ENCODE measurements at places on chromosomes 2 and 18.

- no peak for DNase-seq
These were observed 9.2 kb upstream of the PAIP2B start for GRCh38 chr2:71235930-71236587.

- DNase-seq = no peak
These were observed 84.5 kb downstream of the POU3F3 start for GRCh38 chr2:104938231-104938941.

GRCh38 chr2:233118648-233119000 is 58.5 kb downstream of the INPP5D start:
- no peak for DNase-seq

DNA sequence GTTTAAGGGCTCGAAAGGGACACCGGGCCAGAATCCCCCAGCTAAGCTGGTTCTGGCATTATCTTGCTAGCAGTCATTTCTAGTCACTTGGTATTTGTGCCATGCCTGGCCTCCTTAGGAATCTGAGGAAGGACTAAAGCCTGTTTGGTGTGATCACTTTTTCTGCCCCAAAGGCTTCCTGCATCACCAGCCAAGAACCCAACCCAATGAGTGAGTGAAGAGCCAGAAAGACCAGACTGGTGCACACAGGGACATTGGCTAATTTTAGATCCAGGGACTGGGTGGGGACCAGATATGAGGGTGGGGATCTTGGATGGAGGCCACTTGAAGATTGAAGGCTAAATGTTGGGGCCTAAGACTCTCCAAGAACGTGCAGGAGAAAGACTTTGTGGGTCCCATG is 411.9 kb upstream of the TNP1 start:
- no peak for DNase-seq

- peak; percentile 71 for DNase-seq
These were observed 79.6 kb upstream of the SPOPL start for GRCh38 chr2:138421971-138422335.

- no peak for DNase-seq
These were observed 12.8 kb downstream of the SLC30A3 start for GRCh38 chr2:27249891-27250651.

GRCh38 chr2:86048888-86049287 is 56.8 kb downstream of the POLR1A start:
- DNase-seq = no peak

DNA sequence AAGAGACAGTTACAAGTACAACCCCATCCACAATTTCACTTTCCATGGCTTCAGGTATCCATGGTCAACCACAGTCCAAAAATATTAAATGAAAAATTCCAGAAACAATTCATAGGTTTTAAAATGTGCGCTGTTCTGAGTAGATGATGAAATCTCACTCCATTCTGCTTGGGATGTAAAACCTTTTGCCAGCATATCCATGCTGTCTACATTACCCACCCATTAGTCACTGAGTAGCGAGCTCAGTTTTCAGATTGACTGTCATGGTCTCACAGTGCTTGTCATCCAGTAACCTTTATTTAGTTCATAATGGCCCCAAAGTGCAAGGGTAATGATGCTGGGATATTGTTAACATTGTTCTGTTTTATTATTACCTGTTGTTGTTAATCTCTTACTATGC is 40.5 kb downstream of the SMAD4 start:
- DNase-seq = peak; percentile 83

DNA sequence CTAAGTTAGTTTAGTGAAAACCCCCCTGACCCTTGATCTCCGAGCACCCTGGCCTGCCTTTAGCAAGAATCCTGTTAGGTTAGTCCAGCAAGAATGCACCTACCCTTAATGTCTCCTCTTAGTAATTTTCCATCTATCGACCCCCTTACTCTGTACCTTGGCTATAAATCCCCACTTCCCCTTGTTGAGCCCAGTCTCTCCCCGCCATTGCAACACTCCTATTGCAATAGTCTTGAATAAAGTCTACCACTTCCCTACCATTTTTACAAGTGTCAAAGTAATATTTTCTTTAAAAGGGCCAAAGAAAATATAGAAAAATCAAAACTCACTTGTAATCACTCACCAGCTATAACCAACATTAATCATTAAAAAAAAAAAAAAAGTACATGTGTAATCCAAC is 4.2 kb upstream of the ZBTB7C start:
- DNase-seq = no peak

DNA sequence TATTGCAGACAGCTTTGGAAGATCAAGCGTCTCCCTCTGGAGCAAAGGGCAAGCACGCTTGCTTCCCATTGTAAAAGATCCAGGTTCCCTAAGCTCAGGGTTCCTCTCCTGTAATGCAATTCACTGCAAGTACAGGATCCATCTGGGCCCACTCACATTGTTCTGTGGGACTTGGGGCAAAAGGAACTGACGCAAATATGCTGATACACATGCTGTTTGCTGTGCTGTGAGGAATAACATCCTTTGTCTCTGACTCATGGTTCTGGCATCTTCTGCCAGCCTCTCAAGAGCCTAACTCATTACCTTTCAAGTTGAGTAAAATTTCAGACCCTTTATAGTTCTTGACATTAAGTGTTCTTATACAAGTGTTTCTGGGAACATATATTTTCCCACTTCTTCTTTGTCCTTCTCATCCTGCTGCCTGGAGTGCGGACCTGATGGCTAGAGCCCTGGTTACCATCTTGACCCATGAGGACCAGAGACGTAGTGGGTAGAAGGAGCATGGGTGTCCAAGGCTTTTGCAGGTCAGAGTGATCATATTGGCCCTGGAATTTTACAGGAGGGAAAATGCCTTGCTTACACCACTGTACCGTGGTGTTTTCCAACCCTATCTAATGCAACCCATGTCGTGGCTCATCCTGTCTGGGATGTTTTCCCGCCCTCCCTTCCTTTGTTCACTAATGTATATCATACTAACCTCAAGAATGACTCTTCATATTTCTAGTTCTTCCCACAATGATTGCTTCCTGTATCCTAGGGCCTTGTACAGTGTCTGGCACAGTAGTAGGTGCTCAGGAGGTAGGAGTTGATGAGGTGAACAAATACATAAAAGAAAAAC is 145.7 kb upstream of the GLI2 start:
- DNase-seq = peak; percentile 52

DNA sequence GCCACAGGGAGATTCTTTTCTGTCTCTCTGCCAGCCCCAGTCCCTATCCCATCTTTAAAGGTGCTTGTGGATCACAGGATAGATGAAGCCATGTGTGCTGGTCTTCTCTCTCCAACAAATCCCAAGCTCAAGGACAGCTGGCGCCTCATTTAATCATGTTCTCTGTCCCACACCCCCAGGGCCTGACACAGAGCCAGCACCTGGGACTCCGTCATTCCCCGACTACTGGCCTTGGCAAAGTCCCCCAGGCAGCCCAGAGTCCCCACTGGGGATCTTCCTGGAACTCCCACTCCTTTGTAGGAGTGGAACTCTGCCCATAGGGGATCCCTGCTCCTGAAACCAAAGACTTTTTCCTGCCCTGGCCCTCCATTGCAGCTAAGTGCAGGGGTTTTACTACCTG is 60.8 kb downstream of the MTHFD2 start:
- no peak for DNase-seq

DNA sequence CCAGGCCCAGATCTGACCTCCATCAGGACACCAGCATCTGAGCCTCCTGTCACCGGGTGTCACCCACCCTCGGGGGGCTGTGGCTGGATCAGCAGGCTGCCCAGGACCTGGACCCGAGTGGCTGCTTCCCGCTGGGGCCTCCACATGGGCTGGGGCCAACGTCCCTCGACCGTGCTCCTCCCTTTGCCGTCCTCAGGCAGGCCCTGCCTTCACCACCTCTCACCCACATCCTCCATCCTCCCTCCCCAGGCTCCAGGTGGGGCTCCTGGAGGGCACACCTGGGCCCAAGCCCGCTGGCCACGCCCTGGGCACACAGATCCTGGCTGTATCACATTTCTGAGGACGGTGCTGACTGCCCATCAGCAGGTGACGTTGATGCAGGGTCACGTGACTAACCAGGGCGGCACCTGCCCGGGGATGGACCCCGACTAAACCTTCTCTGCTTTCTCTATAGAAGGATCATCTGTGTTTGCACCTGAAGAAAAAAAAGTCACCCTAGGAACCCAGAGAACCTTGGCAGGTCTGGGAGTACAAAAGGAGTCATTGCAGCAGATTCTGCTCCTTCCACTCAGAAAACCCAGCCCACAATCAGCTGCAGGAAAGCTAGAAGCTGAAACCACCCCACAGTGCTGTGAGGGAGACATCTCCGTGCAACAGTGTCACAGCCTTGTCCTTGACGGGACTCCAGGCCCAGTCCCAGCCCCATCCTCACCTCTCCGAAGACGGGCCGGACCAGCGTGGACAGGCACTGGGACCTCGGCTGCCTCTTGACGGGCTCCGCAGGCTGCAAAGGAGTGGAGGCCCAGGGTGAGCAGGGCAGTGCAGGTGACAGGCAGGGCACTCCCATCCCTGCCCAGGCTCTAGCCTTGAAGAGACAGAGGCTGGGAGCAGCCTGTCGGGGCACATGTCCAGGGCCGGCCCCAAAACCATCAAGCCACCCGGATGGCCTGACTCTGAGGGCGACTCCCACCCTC is 11.2 kb downstream of the STK25 start:
- no peak for DNase-seq

- no peak for DNase-seq
These were observed 1367.4 kb upstream of the ACVR2A start for GRCh38 chr2:146477383-146477782.

GRCh38 chr2:105432749-105433148 is 33.9 kb upstream of the FHL2 start:
- no peak for DNase-seq

DNA sequence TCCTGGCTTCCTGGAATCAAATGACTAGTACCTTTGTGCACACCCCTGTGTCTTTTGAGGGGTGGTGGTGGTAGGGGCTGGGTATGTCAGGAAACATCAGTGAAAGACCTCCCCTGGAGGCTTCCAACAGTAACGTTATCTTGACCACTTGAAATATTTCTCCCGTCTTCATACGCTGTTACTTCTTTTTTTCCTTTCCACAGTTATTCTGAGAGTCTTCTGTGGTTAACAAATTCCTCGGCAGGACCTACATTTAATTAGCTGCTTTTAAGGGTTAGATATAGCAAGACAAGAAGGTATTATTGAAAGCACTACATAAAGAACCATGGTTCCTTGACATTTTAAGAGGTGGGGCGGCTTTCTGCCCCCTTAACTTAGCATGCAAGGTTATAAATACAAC is 34.6 kb downstream of the UGP2 start:
- no peak for DNase-seq

DNA sequence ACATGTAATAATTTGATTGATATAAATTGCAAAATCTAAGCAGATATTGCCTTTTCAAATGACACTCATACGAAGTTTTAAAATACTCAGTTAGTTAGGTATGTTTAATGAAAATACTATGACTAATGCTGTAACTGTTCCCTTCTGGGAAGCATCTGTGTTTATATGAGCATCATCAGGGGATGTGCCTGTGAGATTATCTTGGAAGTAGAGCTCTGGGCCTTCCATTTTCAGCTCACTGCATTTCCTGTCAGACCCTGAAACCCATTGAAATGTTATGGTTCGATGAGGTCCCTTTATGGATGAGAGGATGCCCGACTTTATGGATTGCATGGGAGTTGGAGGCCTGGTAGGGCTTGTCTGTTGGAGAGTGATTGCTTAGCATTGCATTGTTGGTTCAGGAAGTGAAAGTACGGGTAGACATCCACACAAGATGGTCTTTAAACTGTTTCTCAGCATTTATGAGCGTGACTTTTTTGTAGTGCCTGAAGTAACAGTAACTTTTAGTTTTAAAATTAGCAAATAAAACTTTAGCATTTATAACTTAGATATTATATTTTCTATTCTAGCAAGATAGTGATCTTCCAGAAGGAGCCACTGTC is 28.7 kb downstream of the ELP2 start:
- no peak for DNase-seq

- DNase-seq = no peak
These were observed 443 bp downstream of the VAPA start for GRCh38 chr18:9914334-9914583.

- DNase-seq = no peak
These were observed 8.6 kb downstream of the CABLES1 start for GRCh38 chr18:23143815-23144261.

DNA sequence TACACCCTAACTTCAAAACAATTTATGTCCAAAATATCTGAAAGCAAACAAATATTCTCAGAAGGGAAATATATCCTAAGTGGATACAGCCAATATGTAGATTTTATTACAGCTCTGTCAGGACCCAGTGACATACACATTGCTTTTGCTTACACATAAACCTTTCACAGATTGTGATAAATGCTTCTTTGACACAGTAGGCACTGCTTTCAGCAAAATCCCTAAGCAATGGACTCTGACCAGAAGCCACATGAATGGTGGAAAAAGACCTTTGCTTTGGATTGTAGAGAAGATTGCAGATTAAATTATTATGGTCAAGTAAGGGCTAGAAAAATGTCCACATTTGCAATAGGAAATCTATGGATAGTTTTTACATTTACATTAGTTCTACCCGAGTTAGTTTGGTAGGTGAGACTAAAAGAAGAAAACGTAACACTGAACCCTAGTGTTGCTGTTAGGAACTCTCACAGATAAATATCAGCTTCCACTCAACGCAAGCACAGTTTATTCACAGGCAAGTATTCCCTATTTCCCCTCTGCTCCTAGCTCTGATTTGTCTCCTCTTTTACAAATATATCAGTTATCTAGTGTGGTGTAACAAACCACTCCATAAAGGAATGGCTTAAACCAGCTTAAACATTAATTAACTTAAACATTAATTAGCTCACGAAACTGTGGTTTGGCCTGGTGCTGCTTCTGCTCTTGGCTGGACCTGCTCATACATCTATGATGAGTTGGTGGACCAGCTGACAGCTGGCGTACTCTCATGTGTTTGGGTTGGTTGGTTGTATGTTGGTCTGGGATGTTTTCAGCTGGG is 23.6 kb upstream of the SERPINE2 start:
- DNase-seq = no peak

DNA sequence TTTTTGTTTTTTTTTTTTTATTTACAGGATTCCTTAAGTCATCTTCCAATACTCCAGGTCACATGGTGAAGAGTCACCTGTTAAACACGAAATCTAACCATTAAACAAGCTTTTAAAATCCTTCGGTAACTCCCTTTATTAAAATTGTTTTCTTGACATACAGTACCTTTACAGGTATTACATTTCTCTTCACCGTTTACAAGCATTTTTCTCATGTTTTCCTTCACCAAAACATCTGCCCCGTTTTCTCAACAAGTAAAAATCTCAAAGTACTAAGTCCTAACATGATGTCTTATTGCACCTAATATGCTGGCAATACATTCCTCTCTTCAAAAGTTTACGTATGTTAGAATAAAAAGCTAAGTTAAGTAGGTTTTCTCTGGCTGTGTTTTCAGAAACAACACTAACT is 1.1 kb downstream of the PUM2 start:
- no peak for DNase-seq

Data from AG09309 (cell line).